DMS79 (cell line): ENCODE measurements at places on chromosomes 3 and 15.

- DNase-seq, result no peak
Measured at GRCh38 chr15:66070220-66070934, 183.2 kb downstream of the MEGF11 start.

DNA sequence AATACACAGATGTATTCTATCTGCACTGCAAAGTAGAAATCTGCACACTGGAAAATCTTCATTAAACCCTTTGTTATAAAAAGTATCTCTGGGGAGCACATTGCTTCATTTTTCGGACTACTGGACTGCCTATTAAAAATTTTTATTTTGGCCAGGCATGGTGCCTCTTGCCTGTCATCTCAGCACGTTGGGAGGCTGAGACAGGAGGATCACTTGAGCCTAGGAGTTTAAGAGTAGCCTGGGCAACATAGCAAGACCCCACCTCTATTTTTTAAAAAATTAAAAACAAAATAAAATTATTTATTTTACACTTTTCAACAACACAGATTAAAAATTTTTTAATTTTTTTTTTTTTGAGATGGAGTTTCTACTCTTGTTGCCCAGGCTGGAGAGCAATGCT, 6.0 kb downstream of the SERP1 start:
- DNase-seq, result no peak

- DNase-seq, result no peak
Measured at GRCh38 chr3:58496206-58496857, 4.4 kb downstream of the KCTD6 start.

GRCh38 chr3:121698901-121699300, 38.2 kb upstream of the HCLS1 start:
- no peak for DNase-seq

- DNase-seq, result no peak
Measured at GRCh38 chr15:101698314-101698713, 26.0 kb downstream of the TARS3 start.

DNA sequence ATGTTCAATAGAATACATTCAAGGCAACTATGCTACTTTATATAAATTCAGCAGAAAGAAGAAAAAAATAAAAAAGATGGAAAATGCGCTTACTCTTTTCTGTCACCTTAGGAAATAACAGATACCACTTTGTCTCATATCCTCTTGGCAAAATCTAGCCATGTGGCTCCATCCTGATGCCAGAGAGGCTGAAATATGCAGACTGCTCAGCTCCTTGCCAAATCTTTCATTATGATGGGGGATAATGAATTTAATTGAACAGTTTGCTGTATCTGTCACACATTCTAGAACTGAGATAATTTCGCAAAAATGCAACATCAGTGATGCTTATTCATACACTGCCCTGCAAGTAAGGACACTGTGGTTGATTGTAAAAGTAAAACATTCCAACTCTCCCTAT, 1081.5 kb downstream of the PLOD2 start:
- no peak for DNase-seq

- DNase-seq, result no peak
Measured at GRCh38 chr15:77804210-77804609, 171.5 kb upstream of the LINGO1 start.

DNA sequence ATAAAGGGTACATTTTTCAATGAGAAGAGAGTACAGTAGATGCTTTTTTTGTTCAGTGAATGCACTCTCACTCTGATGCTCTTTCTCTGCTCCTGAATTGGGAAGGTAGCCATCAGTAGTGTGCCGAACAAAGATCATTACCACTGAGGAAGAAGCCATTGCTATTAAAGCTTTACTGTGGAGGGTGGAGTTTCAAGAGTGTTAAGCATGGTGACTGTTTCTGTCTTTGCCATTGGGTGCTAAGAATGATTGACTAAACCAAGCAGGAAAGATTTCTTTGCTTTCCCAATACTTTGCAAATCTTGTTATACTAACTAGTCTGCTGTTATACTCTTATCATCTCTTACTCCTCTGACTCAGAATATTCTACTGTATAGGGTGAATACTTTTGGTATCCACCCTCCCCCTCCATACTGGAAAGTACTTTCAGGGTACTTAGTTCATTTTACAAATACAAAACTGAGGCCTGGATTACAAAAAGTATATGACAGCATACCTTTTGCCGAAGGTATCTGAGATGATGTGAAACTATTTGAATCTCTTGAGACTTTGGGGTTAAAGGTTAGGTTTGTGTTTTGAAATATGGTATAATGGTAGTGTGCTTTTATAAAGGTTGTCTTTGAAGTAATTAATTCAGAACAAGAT, 1.7 kb downstream of the RAB11A start:
- peak; percentile 4 for DNase-seq

DNA sequence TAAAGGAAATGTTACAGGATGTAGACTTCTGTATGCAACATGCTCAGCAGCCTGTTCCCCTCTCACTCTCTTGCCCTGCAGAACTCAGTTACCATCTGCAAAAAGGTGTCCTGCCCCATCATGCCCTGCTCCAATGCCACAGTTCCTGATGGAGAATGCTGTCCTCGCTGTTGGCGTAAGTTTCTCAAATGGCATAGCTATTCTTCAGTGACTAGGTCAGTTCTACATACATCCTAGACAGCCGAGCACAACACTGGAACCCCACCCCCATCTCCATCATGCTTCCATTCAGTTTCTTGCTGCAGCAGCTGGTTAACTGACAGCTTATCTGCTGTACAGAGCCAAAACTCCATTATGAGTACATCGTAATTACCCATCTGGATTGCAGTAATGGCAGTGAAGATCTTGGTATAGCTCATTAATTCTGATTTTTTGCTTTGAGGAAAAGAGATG, 4.5 kb downstream of the THBS1 start:
- DNase-seq, result no peak

DNA sequence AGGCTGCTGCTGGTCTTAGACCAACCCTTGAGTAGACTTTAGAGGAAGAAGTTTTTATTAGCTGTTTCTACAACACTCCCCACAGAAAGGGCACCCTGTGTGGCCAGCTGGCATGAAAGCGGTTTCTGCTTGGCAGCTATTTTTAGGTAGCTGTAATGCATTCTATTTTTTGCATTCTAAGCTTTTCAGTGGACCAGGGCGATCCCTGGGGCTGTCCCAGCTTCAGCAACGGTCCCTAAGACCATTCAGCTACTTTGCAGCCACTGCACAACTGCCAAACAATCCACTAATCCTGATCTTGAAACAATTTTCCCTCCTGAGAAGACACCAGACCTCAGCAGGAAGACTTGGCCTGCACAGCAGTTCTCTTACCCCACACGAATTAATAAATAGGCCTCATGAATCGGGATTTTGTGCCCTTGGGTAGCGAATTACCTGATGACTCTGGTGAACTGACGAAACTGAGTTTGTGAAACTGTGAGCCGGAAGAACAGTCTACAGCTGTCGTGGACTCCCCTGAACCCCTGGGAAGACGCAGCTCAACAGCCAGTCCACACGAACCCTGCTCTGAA, 14.6 kb upstream of the TFRC start:
- no peak for DNase-seq

- DNase-seq, result no peak
Measured at GRCh38 chr3:46609212-46609721, 3.1 kb upstream of the FAM240A start.

DNA sequence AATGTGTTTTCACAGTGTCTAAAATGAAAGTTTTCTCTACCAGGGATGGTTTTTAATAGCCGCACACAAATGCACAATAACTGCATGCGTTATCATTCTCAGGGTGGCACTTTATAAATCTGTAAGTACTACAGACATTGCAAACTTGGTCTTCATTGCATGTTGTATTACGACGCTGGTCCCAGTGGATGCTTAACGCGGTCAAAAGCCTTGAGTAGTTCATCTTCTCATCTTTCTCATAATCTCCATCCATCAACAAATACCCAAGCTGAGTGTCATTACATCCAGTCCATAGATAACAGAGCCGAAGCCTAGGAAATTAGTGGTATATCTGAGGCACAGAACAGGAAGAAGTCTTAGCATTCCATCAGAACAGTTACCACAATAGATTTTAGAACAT, 72.6 kb downstream of the USF3 start:
- DNase-seq, result no peak

- DNase-seq, result no peak
Measured at GRCh38 chr3:23760871-23761373, 44.8 kb upstream of the UBE2E1 start.

GRCh38 chr15:52050416-52050815, 31.4 kb downstream of the MAPK6 start:
- no peak for DNase-seq

GRCh38 chr3:193943200-193943599, 192.7 kb upstream of the HES1 start:
- DNase-seq, result no peak

GRCh38 chr3:127674790-127675189, 2.0 kb downstream of the ABTB1 start:
- no peak for DNase-seq

GRCh38 chr3:133514418-133514817, 59.1 kb upstream of the CDV3 start:
- DNase-seq, result no peak

DNA sequence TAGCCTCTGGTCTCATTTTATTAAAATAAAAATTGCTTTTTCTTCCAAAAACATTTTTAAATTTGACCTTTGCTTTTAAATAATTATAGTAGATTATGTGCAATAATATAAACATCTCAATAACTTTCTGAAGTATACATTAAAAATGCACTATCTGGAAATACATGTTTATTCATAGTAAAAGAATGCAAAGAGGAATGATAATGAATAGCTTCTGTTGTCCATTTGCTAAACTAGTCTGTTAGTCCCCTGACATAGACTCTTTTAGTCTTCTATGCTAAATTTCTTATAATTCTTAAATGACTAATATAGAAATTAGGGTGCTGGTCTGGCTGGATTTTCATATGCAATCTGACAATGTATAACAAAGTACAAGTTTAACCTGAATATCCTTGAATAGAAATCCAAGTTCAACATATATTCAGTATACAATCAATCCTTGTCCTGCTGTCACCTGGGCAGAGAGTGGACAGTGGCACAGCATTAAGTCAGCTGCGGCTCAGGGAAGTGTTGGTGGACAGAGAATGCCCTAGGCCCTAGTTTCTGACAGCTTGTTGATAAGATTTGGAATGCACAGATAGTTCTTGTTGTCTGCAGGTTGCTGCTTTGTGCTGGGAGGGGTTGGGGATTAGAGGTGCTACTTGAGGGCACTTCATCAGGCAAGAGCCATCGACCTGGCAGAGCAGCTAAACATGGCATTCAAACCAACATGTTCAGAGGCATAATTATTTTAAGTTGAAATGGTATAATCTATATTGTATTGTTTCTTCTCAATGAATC, 161.7 kb downstream of the MBNL1 start:
- DNase-seq, result peak; percentile 44

DNA sequence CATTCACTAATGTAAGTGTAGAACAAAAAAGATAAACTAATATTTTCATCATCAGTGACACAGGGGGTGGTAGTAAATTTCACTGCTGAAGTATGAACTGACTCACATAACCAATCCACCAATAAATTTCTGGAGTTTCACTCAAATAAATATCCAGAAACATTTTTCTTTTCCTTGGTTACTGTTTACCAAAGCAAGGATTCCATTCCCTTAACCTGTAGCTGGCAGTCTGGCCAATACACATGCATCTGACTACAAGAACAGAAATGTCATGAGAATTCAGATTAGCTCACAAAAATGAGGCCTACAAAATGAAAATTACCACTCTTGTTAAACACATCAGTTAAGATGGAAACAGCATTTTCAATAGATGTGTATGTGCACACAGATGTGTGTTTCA, 80.3 kb downstream of the STAG1 start:
- no peak for DNase-seq

DNA sequence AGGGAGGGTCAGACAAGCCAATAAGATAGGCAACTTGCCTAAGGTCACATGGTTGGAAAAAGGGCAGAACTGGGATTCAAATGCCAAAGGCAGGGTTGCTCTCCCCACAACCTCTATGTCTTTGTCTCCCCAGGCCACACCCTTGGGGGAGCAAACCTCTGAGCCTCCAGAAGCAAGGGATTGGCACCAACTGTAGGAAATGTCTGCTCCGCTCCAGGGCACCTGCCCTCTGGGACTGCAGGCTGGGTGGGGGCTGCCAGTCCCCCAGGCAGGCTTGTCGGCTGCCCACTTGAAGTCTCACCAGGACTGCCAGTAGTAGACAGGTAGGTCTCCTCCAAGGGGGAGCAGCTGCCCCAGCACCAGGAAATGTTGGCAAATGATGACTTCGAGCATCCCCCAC, 2.0 kb downstream of the FAM3D start:
- no peak for DNase-seq

DNA sequence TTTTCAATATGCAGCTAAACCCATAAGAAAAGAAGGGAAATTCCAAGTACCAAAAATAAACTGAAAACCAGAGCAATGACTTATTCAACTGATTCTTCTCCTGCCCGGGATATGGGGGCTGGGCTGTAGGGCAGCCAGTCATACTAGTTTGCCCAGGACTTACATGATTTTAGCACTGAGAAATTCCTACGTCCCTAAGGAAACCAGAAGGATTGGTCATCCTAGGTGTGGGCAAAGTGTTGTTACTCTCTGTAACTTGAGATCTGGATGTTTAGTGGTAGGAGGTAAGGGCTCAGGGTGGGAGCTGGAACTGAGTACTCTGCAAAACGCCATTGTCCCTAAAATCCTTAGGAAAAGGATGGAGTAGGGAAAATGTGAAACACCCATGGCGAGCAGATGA, 1.2 kb upstream of the DAZL start:
- no peak for DNase-seq

- no peak for DNase-seq
Measured at GRCh38 chr15:95596496-95596895, 734.0 kb upstream of the NR2F2 start.

- DNase-seq, result no peak
Measured at GRCh38 chr3:18007980-18008379, 265.5 kb upstream of the TBC1D5 start.

GRCh38 chr3:195905970-195906864, 2.1 kb downstream of the TNK2 start:
- peak; percentile 16 for DNase-seq

DNA sequence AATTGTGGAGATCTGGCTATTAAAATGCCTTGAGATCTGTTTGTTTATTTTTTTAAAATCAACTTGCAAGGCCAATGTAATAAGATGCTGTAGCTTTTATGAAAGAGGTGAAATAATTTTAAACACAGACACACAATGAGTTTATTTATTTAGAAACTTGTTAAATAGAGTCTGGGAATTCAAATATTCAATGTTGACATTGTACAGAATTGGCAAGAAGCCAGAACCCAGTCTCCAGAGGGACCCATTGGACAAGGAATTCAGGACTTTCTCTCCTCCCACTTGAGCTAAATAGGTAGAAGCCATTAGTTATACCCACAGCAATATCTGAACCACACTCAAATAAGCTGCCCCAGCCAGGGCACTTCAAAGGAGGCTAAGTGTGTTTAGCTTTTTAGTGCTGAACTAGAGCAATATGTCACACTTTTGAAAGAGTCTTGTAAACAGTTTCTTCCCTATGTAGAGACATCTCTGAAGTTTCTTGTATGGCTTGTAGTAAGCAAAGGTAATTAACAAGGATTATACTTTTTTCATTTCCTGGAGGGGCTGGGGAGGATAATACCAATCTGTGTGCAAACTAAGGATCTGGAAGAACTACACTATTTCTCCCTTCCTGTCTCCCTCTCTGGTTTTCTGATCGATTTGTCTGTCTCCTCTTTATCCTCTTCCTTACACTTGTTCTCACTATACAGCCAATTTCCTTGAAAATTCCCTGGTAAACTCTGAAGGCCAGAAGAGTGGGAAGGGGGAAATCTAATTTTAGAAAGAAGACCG, 6.0 kb downstream of the MECOM start:
- peak; percentile 56 for DNase-seq

GRCh38 chr3:24828551-24828950, 333.9 kb upstream of the THRB start:
- peak; percentile 75 for DNase-seq

- no peak for DNase-seq
Measured at GRCh38 chr3:197181741-197182140, 116.7 kb downstream of the DLG1 start.

- no peak for DNase-seq
Measured at GRCh38 chr3:11045536-11045935, 53.0 kb downstream of the SLC6A1 start.
